ENCODE measurements at places on chromosomes 1 and 21.
A peak's percentile ranks its signal among the peaks of the same experiment; 100 is the strongest.

GRCh38 chr1:8889925-8890785, 11.7 kb upstream of the ENO1 start:
- no peaks in the 10 kb centered on the region for H3K36me3 ChIP-seq
- no peaks in the 10 kb centered on the region for H3K4me1 ChIP-seq
- H3K4me3 ChIP-seq: no peak overlapping the region
- no peaks in the 10 kb centered on the region for H3K27me3 ChIP-seq
- no peak for DNase-seq

- H3K27ac ChIP-seq: no peak overlapping the region
- H3K27me3 ChIP-seq: no peaks in the 10 kb centered on the region
- H3K4me3 ChIP-seq: no peak overlapping the region
- no peaks in the 10 kb centered on the region for H3K36me3 ChIP-seq
- peaks cover 6% of the 10 kb centered on the region for H3K4me1 ChIP-seq
- no peak for DNase-seq
Measured at GRCh38 chr21:43362915-43363314, 64.0 kb downstream of the SIK1 start.

GRCh38 chr1:10945991-10946509, 66.4 kb upstream of the TARDBP start:
- H3K36me3 ChIP-seq: no peaks in the 10 kb centered on the region
- H3K4me3 ChIP-seq: no peak overlapping the region
- DNase-seq: no peak
- H3K4me1 ChIP-seq: no peaks in the 10 kb centered on the region
- H3K27me3 ChIP-seq: peaks cover 7% of the 10 kb centered on the region
- no peak overlapping the region for H3K27ac ChIP-seq

DNA sequence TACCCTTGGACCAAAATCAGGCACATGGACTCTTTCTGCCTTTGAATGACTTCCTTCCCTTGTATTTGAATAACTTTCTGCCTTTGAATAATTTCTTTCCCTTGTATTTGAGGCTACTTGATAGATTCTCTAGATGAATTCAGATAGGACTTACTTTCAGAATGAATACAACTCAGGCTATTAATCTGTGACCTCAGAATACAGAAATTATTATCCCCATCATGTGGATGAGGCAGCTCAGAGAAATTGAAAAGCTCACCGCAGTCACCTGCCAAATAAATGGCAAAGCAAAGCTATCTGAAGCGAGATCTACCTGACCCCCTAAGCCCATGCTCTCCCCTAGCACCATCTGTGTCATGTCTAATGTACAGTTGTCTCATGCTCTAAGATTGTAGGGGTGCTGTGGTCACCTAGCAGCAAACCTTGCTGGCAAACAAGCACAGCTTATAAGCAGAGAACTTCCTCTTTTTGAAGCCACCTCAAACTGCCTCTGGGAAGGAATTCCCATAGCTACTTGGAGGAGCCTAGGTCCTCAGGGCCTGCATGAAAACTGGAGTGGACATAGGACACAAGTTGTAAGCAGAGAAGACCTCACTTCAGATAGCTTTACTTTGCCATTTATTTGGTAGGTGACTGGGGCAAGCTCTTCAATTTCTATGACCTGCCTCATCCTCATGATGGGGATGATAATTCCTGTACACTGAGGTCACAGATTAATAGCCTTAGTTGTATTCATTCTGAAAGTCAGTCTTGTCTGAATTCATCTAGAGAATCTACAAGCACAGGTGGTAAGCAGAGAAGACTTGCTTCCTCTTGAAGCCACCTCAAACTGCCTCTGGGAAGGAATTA, 66.1 kb downstream of the FASLG start:
- DNase-seq: peak; percentile 40
- H3K4me1 ChIP-seq: peaks cover 20% of the 10 kb centered on the region

Data from common myeloid progenitor, CD34-positive (primary cell).